Stimulated activated CD8-positive, alpha-beta memory T cell treated with anti-CD3 and anti-CD28 coated beads, Interleukin-4, amount 100 ng/mL, for 24 hours (primary cell): ENCODE measurements at places on chromosomes 1 and 21.

GRCh38 chr1:20339811-20340457 lies 49.3 kb downstream of the VWA5B1 start:
- DNase-seq: no peak

DNA sequence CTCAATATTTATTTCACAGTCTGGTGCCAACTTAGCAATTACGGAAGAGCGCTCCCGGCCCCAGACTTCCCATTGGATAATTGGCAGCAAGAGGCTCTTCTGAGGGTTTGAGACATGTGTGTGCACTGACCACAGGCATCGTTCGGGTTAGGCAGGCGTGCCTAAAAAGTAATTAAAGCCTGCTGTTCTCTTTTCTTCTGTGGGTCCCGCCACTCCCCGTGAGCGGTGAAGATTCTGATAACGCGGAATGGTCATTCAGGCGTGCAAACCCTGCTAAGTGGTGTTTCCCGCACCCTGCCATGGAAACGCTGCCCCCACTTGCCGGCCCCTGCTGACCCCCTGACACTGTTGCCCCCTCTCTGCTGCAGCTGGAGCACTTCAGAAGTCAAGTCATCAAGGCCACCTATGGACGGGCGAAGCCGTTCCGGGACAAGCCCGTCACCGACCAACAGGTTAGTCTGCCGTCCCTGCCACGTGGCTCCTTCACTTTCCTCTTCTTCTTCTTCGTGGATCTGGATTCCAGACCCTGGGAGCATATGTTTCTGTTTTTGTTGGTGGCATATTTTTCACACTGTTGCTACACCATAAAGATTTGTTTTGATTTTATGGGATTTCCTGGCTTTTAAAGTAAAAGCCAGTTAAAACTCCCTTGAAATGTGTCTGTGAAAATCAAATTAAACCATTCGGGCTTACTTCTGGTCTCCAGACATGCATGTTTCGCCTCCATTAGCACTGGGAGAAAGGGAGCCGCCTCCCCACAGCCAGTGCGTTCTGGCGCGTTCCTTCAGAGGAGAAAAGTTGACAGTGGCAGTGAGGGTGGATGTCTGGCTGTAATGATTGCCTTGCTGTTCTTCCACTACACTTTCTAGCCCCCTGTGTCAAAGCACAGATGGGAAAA lies 79.9 kb downstream of the FHAD1 start:
- DNase-seq: no peak

- peak; percentile 81 for DNase-seq
Measured at GRCh38 chr1:109546311-109547109, 1.9 kb upstream of the GNAI3 start.

DNA sequence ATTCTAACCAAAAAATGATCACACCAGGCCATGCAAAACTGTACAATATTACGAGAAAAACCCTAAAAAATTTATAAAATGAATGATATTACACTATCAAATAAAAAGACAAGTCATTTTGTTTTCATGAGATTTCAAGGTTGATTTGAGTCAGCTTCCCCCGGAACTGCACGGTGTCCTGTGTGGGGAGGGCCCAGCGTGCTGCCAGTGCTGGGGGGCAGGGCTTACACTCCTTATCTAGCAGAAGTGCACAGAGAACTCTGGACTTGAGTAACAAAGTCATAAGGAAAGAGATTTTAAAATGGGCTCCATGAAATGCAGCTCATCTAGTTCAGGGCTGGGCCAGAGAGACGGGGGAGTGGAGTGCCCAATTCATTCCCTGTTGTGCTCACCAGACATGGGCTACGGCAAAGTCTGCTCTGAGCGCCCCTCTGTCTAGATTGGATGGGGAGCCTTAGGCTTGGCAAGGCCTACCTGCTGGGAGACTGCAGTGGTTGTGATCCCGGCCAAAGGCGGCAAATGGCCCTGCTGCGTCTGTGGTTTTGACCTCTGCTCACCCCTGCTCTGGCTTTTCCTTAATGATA lies 50.1 kb downstream of the COQ8A start:
- DNase-seq: peak; percentile 44

- no peak for DNase-seq
Measured at GRCh38 chr1:159071970-159072582, 4.5 kb downstream of the AIM2 start.
